ENCODE measurements at places on chromosomes 11 and 22.
A peak's percentile ranks its signal among the peaks of the same experiment; 100 is the strongest.

DNA sequence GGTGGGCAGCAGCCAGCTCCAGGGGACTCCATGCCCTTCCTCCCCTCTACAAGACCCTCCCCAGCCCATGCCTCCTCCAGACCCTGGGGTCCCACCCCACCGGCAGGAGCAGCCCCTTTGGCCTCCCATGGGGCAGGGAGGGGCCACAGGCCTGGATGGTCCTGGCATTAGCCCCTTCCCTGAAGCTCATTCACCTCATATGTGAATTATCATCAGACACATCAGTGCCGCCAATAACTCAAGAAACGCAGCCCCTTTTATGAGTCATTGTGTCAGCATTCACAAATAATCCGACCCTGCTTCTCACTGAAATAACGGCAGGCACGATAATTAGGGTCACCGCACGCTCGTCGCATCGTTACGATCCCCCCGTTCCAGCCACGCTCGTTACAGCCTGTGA, 124.2 kb downstream of the BRD1 start:
- DNase-seq, result no peak

- no peak for DNase-seq
Measured at GRCh38 chr11:61345954-61346843, 13.2 kb downstream of the TKFC start.

GRCh38 chr11:126702987-126703386, 297.6 kb downstream of the KIRREL3 start:
- DNase-seq, result peak; percentile 65

- DNase-seq, result no peak
Measured at GRCh38 chr22:22882033-22882717, 5.4 kb upstream of the IGLL5 start.

DNA sequence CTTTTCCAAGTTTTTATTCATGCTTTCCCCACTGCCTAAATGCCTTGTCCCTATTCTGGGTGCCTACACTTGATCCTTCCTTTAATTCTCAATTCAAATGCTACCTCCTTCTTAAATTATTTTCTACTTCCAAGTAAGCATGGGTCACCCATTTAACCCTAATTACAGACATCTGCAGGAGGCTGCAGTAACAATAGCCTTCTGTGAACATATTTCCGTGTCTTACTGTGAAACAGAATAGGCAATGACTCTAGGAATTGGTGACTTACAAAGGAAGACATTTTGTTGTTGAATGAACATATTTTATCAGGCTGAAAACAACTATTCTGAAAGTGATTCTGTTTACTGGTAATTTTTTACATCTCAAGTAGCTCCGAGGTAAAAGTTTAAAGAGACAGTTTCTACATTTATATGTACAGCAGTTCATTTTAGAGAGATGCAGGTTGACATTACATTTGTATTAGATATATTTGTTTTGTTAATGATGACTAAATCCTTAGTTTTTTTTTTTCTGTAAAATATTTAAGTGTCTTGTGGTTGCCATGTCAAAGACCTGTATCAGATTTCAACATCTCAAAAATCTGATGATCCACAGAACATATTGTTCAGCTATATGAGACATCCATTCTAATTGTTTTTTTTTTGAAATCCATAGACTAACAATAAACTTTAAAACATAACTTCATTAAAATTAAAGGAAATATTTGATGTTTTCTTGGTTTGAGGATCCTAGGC, 316.8 kb downstream of the CASP12 start:
- no peak for DNase-seq

DNA sequence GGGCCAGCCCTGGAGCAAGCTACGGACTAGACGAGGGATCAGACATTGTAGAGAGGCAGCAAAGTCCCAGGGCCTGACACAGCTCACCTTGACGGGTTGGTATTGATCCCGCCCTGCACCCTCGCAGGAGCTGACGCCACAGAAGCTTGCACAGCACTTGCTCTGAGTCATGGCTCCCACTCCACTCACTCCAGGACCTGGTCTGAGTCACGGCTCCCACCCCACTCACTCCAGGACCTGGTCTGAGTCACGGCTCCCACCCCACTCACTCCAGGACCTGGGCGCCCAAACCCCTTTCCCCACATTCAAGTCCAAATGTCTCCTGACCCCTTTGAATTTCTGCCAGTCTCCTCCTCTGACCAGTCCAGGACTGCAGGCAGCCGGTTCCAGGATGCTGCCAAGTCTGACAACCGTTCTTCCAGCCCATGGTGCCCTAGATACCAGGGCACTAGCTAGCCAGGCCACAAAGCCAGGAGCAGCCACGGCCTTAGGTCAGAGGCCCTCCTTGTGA, 6.0 kb upstream of the PNPLA5 start:
- no peak for DNase-seq

DNA sequence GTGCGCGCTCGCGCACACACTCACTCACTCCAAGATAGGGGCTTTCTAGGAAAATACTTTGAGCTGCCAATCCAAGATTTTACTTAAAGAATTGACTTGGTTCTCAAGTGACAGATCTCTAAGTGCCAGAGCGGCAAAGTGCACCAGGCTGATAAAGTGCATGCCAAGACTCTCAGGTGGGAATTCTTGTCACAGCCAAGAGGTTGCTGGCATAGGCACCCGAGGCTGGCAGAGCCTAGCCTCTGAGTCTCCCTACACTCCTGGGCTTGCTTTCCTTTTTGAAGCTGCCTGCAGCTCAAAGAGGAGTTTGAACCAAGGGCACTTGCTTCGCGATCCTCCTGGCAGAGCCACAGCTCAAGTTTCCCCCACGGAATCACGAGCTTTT, 2.5 kb upstream of the ADM start:
- no peak for DNase-seq

GRCh38 chr22:41870786-41871185, 37.9 kb downstream of the SREBF2 start:
- DNase-seq, result no peak

GRCh38 chr22:32448980-32449379, 15.3 kb downstream of the BPIFC start:
- no peak for DNase-seq

- no peak for DNase-seq
Measured at GRCh38 chr11:9753021-9753420, 89.1 kb downstream of the SWAP70 start.

GRCh38 chr22:45960477-45961386, 16.2 kb downstream of the WNT7B start:
- no peak for DNase-seq

GRCh38 chr22:31899669-31900068, 44.7 kb upstream of the YWHAH start:
- no peak for DNase-seq

- DNase-seq, result no peak
Measured at GRCh38 chr11:76745561-76746207, 37.5 kb upstream of the TSKU start.

DNA sequence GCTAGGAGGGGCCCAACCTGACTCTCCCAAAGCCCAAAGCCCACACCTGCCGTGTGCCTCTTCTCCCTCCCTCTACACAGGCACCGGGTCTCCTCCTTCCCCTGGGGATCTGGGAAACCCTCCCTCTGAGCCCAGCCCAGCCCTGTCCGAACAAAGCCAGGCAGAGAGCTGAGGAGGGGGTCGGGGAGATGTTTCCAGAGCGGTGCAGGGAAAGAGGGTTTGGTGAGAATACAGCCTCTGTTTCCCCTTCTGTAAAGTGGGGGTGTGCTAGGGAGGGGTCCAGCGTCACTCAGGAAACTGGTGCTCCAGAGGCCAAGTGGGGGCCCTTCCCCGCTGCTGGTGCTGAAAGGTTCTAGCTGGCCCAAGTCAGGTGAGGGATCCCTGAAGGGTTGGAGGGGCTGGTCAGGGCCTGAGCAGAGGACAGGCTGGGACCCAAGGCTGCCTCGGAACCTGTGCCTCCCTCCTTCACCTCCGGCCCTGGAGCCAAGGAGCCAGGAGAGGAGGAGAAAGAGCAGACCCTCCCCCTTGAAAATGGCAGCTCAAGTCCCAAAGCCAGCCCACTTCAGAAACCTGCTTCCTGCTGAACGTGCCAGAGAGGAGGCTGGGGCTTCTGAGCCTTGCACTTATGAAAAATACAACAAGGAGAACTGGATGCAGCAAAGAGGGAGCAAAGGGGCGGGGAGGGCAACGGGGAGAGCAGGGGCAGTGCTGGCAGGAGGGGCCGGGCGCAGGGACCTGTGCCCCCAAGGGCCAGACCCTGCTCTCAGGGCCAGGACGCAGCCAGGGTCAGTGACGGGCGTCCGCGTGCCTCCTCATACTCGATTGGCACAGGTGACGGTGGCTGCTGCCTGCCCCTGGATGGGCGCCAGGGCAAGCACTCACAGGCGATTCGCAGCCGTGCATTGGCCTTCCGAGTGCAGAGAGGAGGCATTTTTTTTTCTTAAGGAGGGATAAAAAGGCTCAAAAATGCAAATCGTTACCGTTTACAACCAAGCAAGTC, 43.2 kb downstream of the MACROD1 start:
- DNase-seq, result peak; percentile 71

GRCh38 chr22:24994070-24994763, 41.7 kb downstream of the KIAA1671 start:
- no peak for DNase-seq

DNA sequence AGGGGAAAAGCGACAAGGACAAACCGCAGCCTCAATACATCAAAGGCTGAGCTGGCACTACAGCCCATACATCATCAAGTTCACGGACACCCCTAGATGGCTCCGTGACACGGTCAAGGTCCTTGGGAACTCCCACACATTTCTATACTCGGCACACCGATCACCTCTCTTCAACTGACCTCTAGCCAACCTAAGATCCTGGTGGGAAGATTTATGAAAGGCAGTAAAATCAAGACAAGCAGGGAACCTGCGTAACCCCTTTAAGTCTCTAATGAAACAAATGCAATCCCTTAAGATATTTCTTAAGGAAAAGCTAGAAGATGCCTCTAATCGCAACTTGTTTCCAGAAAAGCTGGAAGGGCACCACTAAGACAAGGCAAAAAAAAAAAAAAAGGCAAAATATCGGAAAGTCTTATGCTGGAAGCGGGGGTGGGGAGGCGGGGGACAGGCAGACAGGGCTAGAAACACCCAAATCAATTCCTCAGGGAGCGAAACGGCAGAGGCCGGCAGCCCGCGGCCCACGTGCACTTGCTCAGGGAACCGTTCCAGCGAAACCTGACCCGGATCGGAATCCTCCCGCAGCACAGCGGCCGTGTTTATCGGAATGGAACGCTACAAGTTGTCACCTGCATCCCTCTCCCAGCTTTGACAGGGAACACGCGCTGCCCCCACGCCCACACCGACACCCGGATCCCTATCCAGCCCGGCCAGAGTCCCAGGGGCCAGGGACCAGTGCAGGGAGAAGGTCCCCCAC, 1.4 kb downstream of the ARHGAP20 start:
- DNase-seq, result peak; percentile 47

DNA sequence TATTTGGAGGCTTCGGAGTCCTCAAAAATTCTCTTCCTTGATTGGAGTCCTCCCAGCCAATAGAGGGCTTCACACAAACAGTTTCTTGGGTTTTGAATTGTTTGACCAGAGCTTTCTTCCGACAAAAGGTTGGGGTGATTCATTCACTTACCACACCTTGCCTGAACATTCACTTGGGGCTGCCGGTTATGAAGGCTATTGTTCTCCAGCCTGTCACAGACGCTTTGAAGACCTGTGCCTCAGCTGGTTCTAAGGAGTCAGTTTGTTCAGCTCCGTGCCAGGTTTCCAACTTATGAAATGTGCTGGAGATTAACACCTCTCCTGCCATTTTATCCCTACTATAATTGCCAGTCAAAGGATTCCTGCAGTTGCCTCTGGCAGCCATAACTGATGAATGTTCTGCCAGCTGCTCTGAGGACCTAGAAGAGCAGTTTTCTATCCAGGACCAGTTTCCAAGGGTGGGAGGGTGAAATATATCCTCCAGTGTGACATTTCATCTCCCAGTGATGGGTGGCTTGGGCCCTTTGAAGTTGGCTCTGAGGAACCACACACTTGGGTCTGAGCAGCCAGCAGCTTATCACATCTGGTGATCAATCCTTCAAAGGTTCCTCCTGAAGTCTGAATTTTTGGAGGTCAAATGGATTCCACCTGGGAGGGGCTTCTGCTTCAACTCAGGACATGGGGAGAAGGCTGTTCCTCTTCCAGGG, 31.4 kb downstream of the LIMK2 start:
- no peak for DNase-seq

DNA sequence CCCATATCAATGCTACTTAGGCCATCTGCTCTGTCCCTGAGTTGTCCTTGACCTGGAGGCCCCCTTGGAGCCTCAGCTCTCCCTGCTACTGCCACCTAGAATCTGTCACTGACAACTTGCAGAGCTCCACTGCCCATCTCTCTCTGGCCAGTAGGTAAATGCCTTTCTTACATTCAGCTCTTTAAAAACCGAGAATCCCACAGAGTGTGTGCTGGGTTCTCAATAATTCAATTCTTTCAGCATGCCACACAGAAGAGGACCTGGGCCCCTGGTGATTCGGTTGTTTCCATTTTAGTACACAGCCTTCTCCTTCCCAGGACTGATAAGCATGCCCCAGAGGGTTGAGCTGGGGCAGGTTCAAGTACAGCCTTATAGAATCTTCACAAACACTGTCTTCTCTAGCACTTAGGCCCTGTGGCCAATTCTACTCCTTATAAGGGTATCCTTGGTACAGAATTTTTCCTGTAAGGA, 22.0 kb upstream of the IPO7 start:
- peak; percentile 57 for DNase-seq

GRCh38 chr22:21741790-21742189, 6.2 kb upstream of the YPEL1 start:
- DNase-seq, result no peak

GRCh38 chr11:65479184-65480145, 19.4 kb upstream of the MALAT1 start:
- DNase-seq, result peak; percentile 60

- no peak for DNase-seq
Measured at GRCh38 chr11:119673052-119673758, 55.8 kb downstream of the NECTIN1 start.

DNA sequence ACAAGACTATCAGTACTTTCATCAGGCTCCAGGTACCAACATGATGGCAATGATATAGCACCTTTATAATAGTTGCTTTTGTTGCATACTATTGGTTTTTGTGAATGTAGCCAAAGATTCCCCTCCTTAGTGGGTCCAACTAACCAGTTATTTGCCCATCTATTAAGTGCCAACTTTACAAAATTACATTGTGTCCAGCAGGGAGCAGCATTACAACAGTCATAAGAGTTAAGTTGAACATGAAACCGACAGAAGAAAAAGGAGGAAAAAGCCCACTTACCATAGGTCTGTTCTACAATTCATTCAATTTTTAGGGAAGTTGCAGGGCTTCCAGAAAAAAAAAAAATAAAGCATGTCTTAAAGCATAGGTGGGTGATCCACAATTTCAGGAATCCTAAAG, 21.6 kb downstream of the IMMP1L start:
- DNase-seq, result peak; percentile 8

DNA sequence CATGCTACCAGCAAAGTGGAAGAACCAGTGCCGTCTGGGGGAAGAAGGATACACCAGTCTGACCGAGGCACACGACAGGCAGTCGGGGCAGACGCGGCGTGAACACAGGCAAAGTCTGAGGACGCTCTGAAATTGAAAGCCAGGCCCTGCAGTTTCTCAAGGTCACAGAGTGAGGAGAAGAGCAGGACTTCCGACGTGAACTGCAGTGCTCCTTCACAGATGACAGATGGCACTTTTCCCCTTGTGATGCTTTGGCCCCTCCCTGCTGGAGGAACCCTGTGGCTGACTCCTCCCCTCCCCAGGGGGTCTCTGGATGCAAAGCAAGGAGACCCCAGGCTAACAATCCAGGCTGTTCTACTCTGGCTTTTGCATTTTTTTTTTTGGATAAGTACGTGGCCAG, 19.6 kb upstream of the JAM3 start:
- DNase-seq, result no peak
